ENCODE measurements at places on chromosomes 2 and 18. TPM values are rescaled to one million over a fixed set of nuclear protein-coding genes. Genes with fewer than 3 reads are reported as not detected.

Gene PMAIP1
- total RNA-seq: 37.9 TPM

Gene TOGARAM2
- total RNA-seq: not detected

Gene CDH2
- 104 TPM for total RNA-seq

Gene EFHD1
- total RNA-seq: 1.7 TPM

Gene CYP27A1
- 2.7 TPM for total RNA-seq

Gene CNOT11
- total RNA-seq: 43.1 TPM

Gene AP1S3
- 3.0 TPM for total RNA-seq

Gene OSR1
- total RNA-seq: not detected

Gene RAMP1
- total RNA-seq: 35.8 TPM

Gene KCNK3
- 2.8 TPM for total RNA-seq

Gene TSHZ1
- 5.9 TPM for total RNA-seq

DNA sequence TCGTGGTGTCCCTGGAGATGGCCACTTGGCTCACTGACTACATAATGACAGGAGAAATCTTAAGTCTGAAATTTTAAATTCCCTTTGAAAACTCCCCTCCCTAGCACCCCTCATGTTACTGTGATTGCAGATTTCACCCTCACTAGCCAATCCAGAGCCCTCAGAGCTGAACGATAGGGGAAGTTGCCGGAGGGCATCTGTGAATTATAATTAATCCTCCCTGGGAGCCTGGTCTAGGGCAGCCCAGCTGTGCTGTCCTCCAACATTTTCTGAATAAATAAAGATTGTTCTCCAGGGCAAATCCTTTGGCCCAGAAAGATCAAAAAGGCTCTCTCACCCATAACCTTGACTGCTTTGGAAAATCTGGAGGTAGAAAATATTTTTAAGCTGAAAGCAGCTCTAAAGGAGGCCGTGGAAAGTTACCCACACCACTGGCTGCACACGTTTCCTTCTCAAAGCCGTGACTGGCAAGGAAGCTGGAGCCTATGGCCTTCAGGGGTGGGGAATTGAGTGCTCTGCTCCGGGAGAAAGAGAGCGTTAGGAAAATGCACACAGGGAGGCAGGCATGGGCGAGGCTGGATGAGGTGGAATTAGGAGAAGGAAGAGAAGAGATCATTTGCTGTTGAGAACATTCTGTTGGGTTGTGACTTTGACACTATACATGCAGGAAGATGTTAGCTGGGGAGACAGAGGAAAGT lies 68.9 kb upstream of the CNGA3 start:
- DNase-seq: no peak

- peak; percentile 71 for DNase-seq
Measured at GRCh38 chr2:68726608-68727367, 7.8 kb upstream of the ARHGAP25 start.

DNA sequence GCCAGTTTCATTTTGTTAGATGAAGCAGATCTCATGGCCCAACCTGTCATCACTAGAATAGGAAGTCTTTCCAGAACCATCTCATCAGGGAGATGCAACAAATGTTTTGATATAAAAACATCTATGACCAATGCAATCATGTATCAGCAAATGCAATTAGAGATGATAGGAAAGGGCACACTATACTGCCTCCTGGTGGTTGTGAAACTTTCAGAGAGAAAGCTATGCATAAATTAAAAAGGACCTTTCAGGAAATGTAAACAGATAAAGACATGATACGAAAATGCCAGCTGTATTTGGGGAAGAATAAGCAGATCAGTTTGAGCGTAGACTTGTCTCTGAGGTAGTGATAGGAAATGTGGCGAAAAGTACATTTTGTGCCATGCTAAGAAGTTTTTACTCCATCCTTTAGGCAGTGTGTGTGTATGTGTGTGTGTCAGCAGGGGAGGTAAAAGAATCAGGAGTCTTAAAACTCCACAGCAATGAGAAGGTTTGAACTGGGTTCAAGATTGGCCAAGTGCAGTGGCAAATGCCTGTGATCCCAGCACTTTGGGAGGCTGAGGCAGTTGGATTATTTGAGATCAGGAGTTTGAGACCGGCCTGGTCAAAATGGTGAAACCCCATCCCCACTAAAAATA lies 479.3 kb downstream of the CPS1 start:
- peak; percentile 3 for DNase-seq

GRCh38 chr2:138708682-138709241 lies 71.4 kb downstream of the NXPH2 start:
- peak; percentile 70 for DNase-seq

GRCh38 chr18:3995476-3996102 lies 459.5 kb downstream of the DLGAP1 start:
- DNase-seq: peak; percentile 58

GRCh38 chr2:9623151-9623550 lies 7.6 kb downstream of the YWHAQ start:
- DNase-seq: no peak

- no peak for DNase-seq
Measured at GRCh38 chr2:172977270-172978062, 98.2 kb upstream of the MAP3K20 start.

GRCh38 chr2:160467086-160467485 lies 26.5 kb downstream of the RBMS1 start:
- DNase-seq: no peak

GRCh38 chr18:68429841-68430240 lies 285.1 kb downstream of the TMX3 start:
- peak; percentile 31 for DNase-seq

DNA sequence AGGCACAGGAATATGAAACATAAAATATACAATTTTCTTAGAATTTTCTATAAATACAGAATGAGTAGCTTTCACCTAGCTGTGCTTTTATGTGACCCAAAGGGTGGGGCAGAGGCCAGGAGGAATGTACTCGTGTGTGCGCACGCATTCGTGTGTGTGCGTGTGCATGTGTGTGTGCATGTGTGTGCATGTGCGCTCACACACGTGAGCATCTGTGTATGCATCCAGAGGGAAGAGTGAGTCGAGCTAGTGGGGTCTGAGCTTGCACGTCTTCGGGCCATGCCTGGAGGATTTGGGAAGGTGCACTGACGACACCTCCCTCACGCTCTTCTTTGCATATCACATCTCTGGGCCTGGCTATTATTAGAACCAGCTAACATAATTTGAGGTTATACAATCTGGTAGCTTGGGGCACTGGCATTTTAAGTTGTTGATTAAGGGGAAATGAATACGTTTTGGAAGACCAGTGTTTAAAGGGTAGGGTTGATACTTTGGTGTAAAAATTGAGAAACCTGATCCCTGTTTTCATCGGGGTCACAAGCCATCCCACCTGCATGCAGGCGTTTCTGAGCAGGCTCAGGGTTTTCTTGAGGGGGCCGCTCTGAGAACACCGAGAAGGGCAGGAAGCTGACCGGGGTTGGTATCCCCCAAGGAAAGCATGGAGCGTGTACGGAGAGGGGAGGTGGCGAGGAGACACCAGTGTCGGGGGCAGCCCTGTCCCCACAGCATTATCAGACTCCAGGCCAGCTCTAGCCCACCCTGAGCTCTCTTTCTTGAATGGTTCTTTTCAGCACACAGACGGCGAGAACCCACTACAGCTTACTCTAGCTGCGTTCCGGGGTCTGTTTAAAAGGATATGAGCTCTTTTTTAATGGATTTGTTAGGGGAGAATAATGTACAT lies 85.3 kb downstream of the LRRFIP1 start:
- DNase-seq: no peak

DNA sequence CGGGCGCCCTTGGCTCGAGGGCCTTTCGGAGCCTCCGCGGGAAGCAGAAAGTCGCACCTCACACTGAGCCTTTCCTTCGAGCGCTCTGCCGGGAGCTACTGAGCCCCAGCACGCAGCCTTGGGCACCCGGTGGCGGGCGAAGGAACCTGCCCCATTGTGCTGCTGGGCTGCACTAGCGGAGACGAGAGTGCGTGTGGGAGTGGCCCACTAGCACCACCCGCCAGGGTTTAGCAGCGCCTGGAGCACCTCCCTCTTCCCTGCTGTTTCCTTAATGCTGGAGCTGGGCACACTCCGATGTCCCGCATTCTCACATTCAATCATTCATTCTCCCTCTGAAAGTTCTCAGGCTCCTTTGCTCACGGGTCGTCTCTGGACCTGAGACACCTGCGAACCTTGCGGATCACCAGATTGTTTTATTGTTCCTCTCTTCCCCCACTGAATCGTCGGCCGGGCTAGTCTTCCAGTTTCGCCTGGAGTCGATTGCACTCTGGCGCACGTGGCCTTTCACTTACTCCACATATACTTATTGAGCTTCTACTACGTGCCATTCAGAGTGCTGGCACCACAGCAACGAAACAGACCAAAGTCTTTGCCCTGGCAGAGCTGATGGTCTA lies 8.5 kb upstream of the PAX3 start:
- no peak for DNase-seq

- no peak for DNase-seq
Measured at GRCh38 chr18:66769375-66769774, 165.5 kb upstream of the CDH19 start.

- DNase-seq: no peak
Measured at GRCh38 chr2:214393796-214394195, 17.1 kb upstream of the VWC2L start.

DNA sequence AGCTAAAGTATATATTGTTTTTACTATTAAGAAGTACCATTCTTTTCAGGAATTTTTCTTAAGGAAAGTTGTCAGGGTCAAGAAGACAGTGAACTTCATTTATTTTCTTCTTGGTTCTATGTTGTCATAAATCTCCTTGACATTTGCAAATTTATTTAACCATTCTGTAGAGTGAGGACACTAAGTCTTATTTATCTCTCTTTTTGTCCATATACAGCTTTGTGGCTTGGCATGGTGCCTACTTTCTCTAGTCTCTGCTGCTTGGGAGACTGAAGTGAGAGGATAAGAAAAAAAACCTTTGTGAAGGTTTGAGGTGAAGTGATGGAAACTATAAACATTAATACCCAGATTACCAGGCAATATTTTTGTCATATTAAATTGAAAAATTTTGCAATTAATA lies 1389.4 kb downstream of the SUCLG1 start:
- peak; percentile 68 for DNase-seq

GRCh38 chr2:42890791-42891355 lies 98.5 kb upstream of the HAAO start:
- DNase-seq: no peak

GRCh38 chr18:62811674-62812073 lies 96.3 kb downstream of the PHLPP1 start:
- DNase-seq: no peak

DNA sequence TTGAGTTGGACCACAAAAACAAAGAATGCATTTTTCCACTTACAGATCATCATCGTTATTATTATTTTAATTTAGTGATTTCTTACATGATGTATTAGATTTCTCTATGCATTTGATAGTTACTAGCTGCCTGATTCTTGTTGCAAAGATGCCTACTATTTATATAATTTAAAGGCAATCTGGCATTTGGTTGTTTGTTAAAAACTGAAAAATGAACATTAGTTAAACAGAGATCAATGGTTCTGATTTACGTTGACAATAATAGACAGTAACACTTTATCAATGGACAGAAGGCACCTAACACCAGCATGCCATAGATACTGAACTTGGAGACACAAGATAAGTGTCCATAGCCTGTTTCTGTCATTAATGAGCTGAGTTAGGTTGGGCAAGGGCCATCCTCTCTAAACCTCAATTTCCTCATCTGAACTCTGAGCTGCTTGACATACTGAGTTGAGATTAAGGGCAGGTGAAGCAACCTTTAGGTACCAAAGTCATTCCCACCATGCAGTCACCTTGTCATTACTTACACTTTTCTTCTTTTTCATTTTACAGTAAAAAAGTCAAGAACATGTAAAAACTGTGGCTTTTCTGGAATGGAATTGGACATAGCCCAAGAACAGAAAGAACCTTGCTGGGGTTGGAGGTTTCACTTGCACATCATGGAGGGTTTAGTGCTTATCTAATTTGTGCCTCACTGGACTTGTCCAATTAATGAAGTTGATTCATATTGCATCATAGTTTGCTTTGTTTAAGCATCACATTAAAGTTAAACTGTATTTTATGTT lies 3.1 kb downstream of the CCL20 start:
- no peak for DNase-seq

DNA sequence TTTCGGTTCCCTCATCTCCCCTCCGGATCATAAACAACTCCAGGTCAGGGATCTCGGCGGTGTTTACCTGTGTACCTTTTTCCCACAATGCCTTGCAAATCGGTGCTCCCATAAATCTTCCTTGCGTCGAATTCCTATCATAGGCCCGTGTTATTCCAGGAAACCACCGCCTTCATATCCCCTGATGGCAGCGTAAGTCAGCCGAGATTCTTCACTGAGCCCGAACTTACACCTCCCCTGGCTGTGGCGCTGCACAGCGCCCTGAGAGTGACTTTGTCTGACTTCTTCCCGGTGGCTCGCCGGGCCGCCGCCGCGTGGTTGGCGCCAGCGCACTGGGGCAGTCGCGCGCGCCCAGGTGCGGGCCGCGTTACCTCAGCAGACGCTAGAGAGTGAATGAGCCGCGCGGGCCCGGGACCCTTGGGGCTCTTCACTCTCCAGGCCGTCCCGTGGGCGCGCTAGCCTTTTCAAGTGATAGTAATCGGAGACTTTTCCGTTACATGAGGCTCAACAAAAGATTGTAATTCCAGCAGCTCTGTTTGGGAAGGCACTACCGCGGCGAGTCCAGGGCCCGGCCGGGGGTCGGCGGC lies 101.6 kb downstream of the SPTBN1 start:
- no peak for DNase-seq

DNA sequence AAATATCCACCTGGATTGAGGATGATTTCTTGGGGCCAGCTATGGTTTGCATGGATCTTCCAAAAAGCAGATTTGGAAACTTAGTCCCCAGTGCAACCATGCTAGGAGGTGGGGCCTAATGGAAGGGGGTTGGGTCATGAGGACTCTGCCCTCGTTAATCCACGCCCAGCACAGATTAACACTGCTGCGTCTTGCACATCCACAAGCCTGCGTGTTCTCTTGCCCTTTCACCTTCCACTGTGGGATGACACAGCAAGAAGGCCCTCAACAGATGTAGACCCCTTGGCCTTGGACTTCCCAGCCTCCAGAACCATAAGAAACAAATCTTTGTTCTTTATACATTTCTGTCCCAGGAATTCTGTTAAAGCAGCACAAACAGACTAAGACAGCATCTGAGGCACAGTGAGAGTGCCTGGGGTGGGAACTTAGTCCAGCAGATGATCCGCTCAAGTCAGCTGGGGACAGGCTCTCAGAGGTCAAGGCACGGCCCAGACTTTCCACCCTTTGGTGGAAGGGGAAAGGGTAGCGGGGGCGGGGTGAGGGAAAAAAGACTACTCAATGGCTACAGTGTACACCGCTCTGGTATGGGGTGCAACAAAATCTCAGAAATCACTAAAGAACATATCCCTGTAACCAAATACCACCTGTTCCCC lies 2.4 kb downstream of the RAB17 start:
- DNase-seq: no peak

- peak; percentile 98 for DNase-seq
Measured at GRCh38 chr2:113283704-113284284, 5.1 kb upstream of the PAX8 start.
